ENCODE measurements at places on chromosomes 16 and 17. TPM values are rescaled to one million over a fixed set of nuclear protein-coding genes. Genes with fewer than 3 reads are reported as not detected.

DNA sequence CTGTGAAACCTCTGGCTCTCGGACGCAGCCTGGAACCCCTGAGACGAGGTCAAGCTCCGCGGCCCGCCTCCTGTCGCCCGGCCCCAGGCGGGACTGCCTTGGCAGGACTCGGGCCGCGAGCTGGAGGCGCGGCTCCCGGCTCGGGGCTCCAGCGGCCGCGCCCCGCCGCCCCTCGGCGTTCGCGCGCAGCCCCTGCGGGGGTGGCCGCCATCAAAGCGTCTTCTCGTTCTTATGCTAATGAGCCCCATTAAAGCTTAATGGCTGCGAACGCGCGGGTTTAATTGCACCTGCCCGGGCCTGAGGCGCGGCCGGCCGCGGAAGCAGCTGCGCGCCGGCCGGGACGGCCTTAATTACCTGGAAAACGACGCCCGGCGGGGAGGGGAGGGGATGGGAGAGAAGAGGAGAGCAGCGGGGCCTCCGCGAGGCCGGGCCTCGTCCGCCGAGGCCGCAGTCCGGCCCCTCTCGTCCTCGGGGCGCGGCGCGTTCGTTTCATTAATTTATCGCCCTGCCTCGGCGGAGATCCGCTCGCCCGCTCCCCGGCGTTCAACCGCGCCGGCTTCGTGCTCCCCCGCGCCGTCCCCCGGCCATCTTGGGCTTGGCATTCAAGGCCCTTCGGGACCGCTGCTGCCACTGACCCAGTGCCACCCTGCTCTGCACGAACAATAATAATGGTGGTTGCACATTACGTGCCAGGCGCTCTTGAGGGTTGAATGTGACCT lies 19.2 kb downstream of the RAI1 start:
- DNase-seq = no peak

DNA sequence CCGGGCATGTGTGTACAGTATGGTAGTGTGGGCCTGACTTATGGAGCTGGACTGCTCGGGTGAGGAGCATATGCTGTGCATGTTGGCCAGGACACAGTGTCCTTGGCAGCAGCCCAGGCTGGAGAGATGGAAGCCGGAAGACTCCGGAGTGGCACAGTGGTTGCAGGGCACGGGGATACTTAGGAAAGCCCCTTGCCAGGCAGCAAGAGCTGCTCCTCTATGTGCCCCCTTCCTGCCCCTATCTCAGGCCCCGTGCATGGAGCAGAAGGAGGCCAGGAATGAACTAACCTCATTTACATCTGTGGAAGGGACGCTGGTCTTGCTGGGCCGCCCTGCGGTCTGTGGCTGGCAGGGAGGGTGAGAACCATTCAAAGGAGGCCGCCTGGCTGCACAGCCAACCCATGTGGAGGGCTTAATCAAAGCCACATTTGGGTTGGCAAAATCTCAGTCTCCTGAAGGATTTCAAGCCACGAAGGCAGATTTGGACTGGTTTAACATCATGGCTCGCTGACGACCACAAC lies 32.2 kb upstream of the RCVRN start:
- DNase-seq = peak; percentile 52

DNA sequence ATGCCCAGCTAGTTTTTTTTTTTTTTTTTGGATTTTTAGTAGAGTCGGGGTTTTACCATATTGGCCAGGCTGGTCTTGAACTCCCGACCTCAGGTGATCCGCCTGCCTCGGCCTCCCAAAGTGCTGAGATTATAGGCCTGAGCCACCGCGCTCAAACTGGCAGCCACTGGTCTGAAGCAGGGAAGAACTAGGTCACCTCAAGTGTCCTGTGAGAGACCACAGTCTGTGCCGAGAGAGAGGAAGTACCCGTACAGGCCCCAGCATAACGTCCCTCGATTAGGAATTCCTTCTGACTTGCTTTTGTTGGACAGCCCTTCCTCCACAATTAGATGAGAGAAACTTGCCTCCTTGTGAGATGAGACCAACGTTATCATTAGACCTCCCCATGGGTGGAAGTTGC lies 13.7 kb upstream of the CD300E start:
- no peak for DNase-seq

GRCh38 chr17:15892731-15893657 lies 51.9 kb upstream of the ADORA2B start:
- DNase-seq = peak; percentile 54

- DNase-seq = peak; percentile 94
Observed at GRCh38 chr16:82699711-82700495, 73.1 kb downstream of the CDH13 start.

GRCh38 chr16:69773260-69773947 lies 11.3 kb downstream of the WWP2 start:
- no peak for DNase-seq

- DNase-seq = no peak
Observed at GRCh38 chr17:37888881-37889280, 35.3 kb upstream of the TBC1D3K start.

DNA sequence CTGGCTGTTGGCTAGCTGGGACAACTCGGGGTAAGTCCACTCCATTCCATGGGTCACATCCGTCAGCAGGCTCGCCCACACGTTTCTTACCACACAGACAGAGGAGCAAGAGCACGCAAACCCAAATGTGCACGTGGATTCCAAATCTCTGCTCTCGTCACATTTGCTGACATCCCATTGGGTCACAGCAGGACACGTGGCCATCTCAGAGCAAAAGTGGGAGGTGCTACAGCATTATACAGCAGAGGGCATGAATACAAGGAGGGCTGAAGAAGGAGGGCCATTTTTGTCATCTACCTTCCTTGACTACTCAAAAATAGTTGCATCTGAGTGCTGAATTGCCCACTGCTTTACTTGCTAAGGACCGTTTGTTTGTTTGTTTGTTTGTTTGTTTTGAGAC lies 84.7 kb downstream of the RBBP6 start:
- DNase-seq = no peak

- no peak for DNase-seq
Observed at GRCh38 chr17:69516911-69517310, 102.4 kb downstream of the MAP2K6 start.

DNA sequence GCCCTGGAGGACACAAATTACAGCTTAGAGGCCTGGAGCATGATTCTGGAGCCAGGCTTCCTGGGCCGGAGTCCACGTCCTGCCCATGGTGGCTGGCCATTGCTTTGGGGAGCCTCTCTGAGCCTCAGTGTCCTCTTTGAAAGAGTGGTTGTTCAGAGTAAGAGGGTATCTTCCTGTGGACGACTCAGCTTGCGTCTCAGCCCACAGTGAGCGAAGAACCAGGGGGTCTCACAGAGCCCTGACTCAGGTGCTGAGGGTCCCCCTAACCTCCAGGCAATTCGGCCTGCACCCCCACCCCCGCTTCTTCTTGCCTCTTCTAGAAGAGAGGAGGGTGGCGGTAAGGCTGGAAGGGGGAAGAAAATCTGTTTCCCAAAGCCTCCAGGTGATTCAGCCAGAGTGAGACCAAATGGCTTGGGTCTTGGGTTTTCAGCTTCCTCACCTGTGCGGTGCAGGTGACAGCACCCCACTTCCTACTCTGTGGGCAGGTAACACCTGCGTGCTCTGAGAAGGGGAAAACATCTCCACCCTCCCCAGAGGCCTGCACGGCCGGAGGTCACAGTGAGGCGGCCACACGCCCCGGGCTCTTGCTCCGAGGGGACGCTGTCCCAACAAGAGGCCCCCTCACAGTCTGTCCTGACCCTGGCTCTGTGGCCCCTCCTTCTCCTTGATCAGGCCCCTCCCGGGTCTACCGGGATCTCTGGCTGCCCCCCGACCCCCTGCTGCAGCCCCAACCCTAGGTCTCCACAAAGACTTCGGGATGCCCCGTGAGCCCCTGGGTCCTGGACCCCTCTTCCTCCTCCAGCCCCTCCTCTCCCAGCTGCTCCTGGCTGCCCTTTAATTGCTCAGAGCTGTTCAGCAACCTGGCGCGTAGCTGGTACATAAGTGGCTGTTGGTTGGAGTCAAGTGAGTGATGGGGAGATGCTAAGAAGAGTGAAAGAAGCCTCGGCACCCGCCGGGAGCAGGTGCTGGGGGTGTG lies 119.2 kb downstream of the METRNL start:
- no peak for DNase-seq

DNA sequence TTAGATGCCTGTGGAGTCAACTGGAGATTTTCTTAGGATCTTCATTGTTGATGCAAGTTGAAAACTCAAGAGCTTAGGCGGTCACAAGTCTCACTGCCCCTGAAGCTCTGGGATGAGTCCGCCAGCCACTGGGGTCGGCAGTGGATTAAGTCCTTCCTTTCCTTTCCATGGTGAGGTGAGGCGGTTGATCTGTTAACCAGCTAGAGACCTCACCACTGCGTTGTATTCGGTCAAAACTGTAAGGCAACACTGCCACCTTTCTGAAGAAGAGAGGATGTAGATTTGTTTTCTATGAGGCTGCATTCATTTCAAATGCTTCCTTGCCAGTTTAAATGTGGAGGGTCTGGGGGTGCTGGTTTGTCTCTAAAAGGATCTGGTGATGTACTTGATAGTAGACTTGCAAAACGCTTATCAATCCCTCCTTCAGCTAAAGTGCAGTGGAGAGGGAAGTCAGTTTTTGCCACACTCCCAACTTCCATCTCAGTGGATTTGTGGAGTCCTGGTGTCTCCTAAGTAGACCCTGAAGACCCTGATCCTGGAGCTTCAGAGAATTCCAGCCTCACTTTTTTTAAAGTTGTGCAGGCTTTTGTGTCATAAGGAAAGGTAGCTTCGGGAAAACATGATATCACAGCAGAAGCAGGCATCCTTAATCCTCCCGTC lies 1.7 kb downstream of the MYOCD start:
- DNase-seq = peak; percentile 68

KRTAP9-8 gene
- total RNA-seq = not detected

EME1 gene
- 13.4 TPM for total RNA-seq

FAM83G gene
- 8.0 TPM for total RNA-seq

CHRNE gene
- total RNA-seq = 0.35 TPM

TOX3 gene
- 0.04 TPM for total RNA-seq

HYDIN gene
- total RNA-seq = 0.95 TPM

SBK1 gene
- 11.7 TPM for total RNA-seq

ASIC2 gene
- not detected for total RNA-seq

Data from cardiac muscle cell (in vitro differentiated cells and primary cell).